HS-27A (cell line): ENCODE measurements at places on chromosomes 5 and 9.
A peak's percentile ranks its signal among the peaks of the same experiment; 100 is the strongest.

DNA sequence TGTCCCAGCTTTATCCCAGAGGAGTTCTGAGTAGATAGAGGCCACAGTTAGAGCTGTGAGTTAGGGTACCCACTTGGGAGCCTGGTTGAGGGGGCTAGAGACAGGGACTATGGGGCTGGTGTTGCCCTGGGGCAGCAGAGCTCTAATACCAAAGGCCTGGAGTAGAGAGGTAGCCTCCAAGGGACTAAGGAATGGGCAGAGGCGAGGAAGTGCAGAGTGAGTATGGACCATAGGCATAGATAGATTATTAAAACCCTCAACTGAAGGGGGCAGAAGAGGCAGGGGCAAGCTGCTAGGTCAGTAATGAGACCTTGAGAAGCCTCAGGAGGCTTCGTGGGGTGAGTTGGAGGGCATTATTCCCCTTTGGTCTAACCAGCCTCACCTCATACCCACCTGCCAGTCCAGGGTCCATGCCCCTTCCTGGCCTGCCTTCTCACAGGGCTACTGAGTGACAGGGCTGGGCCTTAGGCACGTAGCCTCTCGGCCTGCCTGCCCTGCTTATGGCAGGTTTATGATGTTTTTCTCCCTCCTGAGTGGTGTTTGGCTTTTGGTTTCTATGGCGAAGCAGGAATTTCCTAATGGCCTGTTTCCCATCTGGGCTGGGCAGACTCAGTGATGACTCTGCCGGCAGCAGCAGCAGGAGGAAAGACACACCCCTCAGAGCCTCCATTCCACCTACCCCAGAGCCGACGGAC, 8.0 kb downstream of the PDLIM4 start:
- DNase-seq = peak; percentile 59

DNA sequence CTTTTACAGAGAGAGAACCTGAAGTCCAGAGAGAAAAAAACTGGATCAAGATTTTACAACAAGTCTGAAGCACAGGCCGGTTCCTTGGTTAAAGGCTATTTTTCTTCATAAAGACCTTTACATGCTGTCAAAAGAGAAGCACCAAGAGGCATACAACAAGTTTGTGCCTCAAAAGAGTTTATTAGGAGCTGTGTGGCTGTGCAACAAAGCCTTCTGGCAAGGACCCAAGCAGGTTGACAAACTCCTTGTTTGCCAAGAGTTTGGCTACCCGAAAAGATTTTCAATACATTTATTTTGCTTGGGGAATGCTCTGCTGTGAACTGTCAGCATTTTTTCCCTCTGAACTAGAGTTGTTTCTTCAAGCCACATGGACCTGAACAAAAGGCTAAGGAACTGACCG, 202.9 kb upstream of the RAD23B start:
- DNase-seq = no peak

DNA sequence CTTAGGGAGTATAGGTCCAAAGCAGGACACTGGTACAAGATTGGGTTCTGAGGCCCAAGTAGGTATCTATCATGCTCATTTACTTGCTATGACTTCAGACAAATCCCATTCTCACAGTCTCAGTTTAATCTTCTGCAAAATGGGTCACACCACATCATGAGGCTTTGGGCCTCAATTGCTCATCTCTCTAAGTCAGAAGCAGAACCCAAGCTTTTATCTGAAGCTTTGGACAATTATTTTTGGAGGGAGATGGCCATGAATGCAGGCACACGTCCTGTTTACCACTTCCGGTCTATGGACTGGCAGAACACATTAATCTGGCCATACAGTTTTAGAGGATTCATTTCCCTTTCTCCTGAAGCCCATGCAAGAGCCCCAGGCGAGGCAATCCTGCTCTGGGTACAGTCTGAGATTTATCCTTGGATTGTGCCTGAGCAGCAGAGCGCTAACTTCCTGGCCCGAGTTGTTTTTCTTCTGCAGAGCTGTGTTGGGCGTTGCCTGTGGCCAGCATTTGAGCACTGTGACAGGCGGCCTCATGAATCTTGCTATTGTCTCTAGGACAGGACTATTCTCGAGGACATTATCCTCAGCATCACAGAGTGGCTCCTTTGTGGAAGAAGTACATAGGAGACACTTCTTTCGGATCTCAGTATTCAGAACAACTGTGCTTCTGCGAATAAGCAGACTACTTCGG, 16.1 kb downstream of the SLC22A4 start:
- no peak for DNase-seq

DNA sequence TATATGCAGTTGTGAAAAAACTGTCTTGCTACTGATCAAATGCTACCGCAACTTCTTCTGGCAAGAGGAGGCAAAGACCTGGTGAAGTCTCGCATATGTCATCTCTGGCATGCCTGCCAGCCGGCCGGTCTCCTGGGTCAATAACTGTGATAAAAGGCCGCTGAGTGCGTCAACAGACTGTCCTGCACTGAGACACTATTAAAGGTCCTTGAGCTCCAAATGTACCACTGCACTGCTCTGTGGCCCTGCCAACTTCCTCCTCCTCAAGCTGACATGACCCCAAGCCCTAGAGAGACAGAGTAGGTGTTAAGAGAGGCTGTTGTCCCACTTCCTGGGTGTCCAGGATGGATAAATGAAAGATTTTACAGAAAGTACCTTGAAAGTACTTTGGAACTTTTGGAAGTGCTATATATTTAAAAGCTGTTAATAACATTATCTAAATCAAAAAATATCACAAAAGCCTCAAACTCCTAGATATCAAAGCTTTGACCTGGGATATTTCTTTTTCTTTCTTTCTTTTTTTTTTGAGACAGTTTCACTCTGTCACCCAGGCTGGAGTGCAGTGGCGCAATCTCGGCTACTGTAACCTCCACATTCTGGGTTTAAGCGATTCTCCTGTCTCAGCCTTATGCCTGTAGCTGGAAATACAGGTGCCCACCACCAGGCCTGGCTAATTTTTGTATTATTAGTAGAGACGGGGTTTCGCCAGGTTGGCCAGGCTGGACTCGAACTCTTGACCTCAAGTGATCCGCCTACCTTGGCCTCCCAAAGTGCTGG, 31.5 kb downstream of the RAPGEF1 start:
- no peak for DNase-seq

GRCh38 chr5:17976404-17976803, 342.1 kb downstream of the TAF11L14 start:
- DNase-seq = no peak
